ENCODE measurements at places on chromosomes 3 and 15.
A peak's percentile ranks its signal among the peaks of the same experiment; 100 is the strongest.

DNA sequence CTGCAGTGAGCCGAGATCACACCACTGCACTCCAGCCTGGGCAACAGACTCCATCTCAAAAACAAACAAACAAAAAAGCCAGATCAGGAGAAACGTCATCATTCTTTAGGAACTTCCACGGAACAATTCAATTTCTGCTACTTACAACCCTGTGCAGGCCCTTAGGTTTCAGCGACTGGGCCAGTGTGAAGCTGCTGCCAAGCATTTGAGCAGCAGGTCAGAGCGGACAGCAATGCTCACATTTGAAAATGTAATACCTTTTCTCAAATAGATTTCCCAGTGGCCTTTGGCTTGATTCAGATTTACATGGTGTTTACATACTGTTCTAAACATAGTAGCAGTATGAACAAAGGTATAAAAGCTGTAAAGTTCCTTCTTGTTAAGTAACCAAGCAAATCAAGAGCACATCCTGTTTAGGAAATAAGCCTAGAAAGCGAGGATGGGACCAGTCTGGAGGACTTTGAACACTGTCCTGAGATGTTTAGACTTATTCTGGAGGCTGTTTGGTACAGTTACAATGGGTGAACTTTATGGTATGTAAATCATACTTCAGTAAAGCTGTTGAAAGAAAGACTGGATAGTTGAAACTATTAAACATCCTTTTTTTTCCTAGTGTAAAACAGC lies 141.2 kb downstream of the HCN4 start:
- DNase-seq, result no peak

DNA sequence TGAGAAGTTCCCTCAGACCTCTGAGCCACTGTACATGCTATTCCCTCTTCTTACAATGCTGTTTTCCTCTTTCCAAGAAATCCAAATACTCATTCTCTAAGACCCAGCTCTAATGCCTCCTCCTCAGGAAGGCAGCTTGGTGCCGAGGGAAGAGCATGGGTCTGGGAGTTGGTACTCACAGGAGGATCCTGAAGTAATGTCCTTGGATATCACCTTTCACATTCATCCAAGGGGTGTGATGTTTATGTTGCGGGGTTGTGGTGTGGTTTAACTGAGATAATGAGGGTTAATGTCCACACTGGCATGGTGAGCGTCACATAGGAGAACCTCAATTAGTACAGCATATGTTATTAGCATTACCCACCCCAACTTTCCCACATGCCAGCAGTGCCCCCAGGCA lies 31.9 kb downstream of the MYL3 start:
- no peak for DNase-seq

DNA sequence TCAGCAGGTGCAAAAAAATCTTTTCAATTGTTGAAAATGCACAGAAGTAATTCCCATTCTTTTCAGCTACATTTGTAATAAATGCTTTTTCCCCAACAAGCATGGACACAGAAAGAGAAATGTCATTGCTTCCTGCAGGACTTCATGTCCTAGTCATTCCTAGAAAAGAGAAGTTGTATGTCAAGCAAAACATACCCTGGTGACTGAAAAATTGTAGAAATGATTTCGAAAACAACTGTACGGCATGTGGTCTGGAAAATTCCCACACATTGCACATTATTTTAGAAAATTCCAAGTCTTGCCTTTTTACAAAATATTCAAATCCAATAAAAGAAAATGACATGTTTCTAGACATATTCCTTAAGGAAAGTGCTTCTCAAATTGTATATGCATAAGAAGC lies 50.4 kb upstream of the ALCAM start:
- DNase-seq, result no peak

GRCh38 chr3:179853176-179853575 lies 183.6 kb downstream of the PEX5L start:
- DNase-seq, result no peak

DNA sequence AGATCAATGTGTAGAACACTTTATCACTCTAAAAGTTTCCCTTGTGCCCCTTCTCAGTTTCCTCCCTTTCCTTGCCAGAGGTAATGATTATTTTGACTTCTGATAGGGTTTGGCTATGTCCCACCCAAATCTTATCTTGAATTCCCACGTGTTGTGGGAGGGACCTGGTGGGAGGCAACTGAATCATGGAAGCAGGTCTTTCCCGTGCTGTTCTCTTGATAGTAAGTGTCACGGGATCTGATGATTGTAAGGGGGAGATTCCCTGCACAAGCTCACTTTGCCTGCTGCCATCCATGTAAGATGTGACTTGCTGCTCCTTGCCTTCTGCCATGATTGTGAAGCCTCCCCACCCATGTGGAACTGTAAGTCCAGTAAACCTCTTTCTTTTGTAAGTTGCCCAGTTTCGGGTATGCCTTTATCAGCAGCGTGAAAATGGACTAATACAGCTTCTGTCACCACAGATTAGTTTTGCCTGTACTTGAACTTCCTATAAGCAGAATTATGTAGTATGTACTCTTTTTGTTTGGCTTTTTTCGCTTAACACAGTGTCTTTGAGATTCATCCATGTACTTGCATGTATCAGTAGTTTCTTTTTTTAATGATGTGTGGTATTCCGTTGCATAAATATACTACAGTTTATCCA lies 7.2 kb downstream of the FEM1B start:
- no peak for DNase-seq

DNA sequence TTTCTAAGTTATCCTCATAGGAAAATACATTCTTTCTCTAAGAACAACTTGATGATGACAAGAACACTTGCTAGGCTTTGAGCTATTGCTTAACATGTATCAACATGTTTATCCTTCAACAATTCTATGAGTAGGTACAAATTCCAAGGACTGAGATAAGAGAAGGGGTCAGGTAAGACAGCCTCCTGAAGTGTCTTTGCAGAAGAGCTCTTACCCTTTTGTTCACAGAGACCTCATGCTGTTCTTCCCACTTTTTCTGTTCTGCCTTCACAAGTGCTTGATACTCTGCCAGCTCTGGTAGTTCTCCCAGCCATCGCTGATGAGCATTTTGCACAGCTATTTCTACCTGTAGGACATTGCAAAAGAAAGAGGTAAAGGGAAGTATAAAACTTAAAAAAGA lies 50.9 kb downstream of the CEP152 start:
- DNase-seq, result no peak

DNA sequence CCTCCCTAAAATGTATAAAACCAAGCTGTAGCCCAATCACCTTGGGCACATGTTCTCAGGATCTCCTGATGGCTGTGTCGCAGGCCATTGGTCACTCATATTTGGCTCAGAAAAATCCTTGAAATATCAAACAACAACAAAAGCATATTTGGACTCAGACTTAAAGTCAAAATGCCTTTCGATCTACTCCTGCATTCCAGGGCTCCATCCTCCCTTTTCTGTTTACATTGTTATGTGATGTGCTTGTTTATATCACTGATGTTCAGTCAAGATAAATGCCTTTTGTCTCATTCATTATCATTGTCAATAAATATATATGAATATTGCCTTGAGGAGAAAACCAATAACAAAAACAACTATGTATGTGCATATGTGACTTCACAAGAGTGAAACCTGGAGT lies 31.7 kb downstream of the HGD start:
- DNase-seq, result no peak

DNA sequence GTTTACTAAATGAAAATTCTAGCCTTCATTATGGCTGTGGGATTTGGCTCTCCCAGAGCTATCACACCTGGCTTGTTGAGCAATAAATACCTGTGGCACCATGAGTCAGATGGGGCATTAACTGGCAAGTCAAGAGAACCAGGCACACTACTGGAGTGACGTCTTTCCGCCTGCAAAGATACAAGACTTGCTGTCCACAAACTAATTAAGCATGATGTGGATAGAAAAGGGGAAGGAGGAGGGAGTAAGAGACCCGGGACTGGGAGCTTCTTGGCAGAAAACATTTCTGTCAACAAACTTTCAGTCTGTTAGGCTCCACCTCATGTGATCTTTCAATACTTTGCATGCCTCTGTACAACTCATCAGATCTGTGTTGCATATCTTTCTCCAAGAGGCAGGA lies 56.5 kb downstream of the CLDN1 start:
- peak; percentile 91 for DNase-seq
